CD14-positive monocyte (primary cell): ENCODE measurements at places on chromosomes 5 and 9.

- no peak for DNase-seq
Observed at GRCh38 chr5:80745490-80745889, 90.7 kb upstream of the DHFR start.

DNA sequence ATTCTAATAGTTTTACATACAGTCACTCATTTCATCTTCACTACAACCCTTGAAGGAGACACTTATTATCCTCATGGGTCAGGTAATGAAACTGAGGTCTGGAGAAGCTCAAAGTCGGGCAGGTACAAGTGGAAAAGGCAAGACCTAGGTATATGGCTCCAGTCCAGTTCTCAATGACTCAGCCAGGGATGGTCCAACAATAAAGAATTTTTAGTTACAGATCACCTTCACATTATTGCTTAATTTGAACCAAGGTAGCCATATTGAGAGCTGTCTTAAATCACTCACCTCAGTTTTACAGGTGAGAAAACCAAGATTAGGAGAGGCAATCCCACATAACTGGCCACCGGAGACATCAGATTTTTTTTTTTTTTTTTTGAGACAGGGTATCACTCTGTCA, 55.4 kb downstream of the PTPN3 start:
- no peak for DNase-seq

DNA sequence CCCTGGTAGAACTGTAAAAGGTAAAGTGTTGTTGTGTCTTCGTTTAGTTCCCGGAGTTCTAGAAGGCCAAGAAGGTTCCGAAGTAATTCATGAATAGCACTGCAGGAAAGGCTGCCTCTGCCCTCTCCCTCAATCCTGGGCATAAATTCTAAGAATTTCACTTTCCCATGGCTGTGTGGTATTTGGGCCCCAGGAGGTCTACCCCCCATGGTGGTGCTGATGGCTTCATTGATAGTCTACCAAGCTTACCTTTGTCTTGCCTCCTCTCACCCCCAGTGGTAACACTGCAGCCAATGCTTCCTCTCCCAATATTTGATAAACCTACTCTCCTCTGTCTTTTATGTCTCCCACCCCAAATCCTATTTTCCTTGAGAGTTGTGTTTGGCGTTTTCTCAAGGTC, 39.5 kb downstream of the ADAMTS16 start:
- no peak for DNase-seq

GRCh38 chr5:119478781-119479180, 26.5 kb downstream of the HSD17B4 start:
- no peak for DNase-seq
